ENCODE measurements at places on chromosomes 2 and 18.

- no peak for DNase-seq
Measured at GRCh38 chr2:188450732-188451483, 159.2 kb downstream of the GULP1 start.

- no peak for DNase-seq
Measured at GRCh38 chr18:54215069-54215468, 9.4 kb downstream of the MBD2 start.

DNA sequence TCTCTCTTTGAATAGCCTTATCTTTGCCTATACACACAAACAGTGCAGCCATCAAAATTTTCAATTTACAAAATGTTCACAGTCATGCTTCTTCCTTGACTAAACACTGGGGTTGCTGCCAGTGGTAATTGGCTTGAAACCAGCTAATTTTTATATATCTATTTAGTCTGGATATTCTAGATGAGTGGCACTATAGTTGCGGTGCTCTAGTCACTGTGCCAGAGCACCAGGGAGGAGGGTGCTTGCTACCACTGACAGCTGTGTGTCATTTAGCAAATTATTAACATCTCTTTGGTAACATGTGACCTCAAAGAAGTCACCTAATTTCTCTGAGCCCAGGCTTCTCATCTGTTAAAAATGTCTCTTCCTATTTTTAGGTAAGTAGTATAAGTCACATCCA lies 130.4 kb downstream of the MEIS1 start:
- DNase-seq: no peak

DNA sequence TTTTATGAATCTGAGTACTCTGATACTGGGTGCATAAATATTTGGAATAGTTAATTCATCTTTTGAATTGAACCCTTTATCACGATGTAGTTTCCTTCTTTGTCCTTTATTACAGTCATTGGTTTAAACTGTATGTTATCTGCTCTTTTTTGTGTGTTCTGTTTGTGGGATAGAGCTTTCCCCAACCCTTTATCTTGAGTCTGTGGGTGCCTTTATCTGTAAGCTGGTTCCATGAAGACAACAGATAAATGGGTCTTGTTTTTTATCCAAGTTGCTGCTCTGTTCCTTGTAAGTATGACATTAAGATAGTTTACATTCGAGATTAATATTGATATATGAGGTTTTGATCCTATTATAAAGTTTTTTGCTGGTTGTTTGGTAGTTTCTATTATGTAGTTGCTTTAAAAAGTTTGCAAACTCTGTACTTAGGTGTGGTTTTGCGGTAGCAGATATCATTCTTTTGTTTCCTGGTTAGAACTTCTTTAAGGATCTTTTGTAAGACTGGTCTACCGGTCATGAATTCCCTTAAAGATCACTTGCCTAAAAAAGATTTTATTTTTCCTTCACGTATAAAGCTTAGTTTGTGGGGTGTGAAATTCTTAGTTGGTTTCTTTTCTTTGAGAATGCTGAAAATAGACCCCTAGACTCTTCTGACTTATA lies 1451.3 kb upstream of the SLC39A10 start:
- no peak for DNase-seq

- DNase-seq: no peak
Measured at GRCh38 chr2:20429528-20429927, 17.3 kb upstream of the RHOB start.

- no peak for DNase-seq
Measured at GRCh38 chr2:33020883-33021282, 74.1 kb downstream of the LTBP1 start.

DNA sequence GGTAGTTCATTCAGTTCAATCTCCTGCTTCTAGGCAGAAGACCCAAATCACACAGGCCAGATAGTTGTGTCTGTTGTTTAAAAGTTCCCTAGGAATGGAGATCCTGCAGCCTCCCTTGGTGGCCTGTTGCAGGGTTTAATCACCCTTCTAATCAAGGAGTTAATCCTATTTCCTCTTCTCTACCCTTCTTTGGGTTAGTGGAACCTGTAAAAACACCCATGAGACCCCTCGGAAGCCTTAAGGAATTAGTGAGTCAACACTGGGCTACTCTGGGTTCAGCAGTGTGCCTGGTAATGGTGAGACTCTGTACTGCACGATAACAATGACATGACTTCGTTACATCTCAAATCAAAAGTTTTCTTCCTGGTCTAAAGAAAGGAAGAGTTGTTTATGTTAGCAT lies 217.6 kb upstream of the NRP2 start:
- no peak for DNase-seq

DNA sequence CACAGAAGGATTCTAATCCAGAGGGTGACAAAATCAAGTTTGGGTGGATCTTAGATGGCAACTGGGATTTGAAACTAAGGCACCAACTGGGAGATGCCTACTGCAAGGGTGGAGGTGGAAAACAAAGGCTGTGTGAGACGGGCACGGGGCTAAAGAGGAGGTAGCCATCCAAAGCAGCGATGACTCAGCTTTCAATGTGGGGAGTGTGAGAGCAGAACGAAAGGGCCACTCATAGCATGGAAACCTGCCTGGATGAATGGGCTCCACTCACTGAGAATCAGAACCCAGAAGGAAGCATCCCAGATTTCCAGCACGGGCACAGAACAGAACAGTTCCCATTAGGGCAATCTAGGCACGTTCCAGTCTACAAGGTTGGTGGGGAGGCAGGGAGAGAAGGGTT lies 159.5 kb downstream of the COL4A4 start:
- no peak for DNase-seq

- no peak for DNase-seq
Measured at GRCh38 chr18:49152885-49153284, 202.1 kb upstream of the SMAD7 start.

DNA sequence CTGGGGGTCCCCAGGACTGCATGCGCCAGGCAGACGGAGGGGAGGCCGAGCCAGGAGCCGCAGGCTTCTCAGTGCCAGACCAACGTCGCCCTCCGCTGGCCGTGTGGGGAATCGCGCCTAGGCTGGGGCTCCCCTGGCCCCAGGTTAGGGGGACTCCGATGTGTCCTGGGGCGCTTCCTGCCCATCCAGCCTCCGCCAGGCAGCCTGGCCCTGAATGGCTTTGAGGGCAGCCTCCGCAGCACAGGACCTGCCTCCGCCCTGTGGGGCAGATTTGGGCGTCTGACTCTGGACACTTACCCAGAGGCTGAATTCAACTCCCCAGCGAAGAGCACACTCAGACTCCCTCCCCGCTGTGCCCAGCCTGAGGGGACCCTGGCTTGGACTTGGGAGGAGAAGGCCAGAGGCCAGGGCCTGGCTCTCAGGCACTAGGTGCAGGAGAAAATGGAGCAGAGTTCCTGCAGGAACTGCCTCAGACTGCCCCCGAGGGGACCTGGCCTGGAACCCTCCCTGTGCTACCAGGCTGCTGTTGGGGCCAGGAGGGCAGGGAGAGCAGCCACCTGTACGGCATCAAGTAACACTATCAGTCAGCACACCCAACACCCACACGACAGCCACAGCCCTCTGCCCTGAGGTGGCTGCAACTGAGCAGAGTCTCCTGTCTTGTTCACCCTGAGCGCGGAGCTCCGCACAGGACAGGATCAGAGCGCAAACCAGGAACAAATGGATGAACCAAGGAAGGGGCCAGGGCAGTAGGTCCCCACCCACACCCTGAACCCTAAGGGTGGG lies 597 bp upstream of the TEKT4 start:
- no peak for DNase-seq

- DNase-seq: no peak
Measured at GRCh38 chr2:58860586-58860985, 619.5 kb upstream of the FANCL start.

DNA sequence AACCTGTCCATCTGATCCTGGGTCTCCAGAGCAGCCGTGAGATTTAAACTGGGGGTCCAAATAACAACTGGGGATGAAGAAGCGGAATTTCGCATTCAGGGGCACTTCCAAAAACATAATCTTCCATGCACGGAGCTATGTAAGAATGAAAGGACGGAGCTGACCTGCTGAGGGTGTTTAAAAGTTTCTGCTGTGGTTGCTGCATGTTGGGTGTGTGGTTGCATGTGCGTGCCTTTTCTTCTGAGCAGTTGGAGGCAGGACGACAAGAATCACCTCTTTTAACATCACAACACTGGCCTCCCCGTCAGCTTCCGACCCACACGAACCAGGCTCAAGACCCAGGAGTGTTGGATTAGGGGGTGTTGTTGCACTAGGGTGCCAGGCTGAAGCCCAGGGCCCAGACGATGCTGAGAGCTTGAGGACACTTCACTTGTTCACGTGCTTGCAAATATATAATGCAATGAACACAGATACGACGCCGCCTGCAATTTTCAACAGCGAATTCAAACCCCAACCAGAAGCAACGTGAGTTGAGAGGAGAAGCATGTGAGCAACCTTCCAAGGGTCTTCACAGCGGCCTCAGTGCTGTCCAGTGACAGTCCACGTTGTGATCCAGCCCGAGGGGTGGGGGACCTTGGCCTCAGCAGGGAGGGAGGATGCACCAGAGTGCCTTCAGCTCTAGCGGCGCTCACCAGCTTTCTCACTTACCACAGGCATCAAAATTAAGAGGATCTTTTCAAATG lies 76.0 kb upstream of the SALL3 start:
- no peak for DNase-seq

DNA sequence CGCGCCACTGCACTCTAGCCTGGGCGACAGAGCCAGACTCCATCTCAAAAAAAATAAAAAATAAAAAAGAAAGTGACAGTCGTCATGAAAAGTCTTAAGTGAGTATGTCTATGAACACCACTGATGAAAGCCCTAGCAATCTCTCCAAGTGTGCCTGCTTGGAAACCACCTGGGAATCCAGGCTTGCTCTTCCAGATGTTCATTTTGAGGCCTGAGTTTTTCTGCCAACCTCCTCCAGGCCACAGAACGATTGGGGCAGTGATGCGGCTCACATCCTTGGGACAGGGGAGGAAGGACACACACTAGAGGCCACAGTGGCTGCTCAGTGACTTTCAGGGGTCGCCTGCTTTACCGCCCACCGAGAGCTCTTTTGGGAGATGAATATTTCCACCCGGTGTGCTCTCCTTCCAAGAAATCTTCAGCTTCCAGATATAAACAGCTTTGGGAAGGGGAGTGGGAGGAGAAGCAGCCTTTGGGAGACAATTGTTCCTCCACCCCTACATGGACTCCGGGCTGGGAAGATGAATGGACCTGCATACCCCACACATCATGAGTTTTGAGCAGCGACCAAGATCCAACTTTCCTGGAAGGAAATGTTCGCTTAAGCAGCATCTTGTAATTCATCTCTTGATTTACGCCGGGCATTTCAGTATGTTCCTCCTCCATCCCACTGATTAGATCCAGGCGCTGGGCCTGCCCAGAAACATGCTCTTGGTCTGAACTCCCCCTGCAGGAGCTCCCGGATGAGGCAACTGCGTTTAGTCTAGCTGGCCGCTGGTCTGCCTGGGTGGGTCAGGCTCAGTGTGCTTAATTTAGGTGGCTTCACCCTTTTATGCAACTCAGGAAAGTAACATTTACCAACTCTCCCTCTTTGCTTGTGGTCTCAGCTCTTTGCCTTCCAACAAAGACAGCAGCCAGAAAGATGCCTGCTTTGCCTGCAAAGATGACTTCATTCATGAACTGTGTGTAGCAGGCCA lies 6.2 kb upstream of the ARMC9 start:
- DNase-seq: no peak

DNA sequence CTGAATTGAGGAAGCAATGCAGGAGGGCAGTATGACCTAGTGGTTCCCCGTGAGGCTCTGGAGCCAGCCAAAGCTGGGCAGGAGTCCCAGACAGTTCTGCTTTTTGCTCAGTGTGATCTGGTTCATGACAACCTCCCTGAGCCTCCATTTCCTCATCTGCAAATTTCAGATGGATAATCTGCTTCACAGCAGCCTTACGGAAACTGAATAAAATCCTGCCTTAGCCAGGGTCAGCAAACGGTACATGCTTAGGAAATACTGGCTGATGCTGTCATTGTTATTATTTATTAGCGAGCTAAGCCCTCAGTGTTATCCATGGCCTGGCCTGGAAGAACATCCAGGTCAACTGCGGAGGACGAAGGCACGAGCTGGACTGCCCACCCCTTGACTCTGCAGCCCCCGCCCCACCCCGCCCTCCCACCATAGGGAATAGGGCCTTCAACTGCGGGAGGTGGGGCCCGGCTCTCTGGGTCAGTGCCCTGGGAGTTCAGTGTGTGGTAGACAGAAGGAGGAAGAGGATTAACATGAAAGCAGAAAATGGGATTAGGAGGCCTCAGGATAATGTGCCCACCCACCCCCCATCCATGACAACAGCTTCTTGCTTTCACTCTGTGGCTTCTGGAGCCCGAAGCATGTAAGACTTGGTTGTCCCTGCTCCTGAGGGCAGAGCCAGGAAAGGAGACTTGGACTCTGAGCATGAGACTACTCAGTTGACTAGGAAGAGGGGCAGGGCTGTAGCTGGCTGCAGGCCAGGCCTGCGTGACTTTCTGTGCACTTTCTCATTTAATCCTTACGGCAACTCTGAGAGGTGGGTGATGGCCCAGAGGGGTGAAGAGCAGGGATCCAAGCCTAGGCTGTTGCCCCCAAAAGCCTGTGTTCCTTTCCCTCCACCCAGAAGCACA lies 13.1 kb downstream of the PKDCC start:
- no peak for DNase-seq

DNA sequence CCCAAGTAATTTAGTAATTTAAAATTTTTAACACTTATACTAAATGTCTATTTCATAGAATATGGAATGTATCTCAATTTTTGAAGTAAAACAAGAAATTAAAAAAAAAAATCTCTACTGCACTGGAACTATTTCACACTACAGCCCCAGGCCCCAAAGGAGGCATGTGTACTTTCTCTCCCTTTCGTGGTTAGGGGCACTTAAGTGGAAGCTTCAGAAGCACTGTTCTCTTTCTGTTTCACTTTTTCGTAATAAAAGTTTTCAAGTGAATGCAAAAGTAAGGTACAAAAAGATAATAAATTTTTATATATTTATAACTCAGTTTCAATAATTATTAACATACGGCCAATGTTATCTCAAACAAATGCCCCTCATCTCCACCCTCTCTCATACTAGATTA lies 123.8 kb upstream of the STON1 start:
- DNase-seq: no peak

- no peak for DNase-seq
Measured at GRCh38 chr2:171201271-171201670, 40.6 kb upstream of the TLK1 start.

GRCh38 chr2:219571311-219572236 lies at the start of gene OBSL1:
TSS of gene OBSL1 (minus strand) at chr2:219571539. CDS start at chr2:219571232, 307 bp downstream.
- no peak for DNase-seq

DNA sequence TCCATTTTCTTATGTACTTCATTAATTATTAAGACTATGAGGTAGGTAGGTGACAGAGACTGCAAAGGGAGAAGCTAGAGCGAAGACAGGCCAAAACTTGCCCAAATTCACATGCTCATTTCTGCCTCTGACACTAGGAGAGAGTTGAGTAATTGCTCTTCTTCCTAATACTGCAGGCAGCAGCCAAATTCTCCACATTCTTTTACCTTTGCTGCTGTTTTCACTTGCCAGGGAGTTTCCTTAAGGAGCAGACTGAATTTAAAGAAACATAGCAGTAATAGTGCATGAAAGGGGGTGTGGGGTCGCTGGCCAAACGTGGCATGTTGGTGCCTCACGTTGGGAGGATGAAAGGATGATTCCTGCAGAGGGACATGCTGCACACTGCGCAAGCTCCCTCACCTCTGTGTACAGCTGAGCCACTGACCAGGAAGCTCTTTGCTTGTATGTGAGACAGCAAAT lies 12.3 kb downstream of the CRIM1 start:
- no peak for DNase-seq

Data from activated CD8-positive, alpha-beta memory T cell treated with anti-CD3 and anti-CD28 coated beads for 1 hour (primary cell).